ENCODE measurements at places on chromosomes 1 and 21. TPM values are rescaled to one million over a fixed set of nuclear protein-coding genes. Genes with fewer than 3 reads are reported as not detected.

GRCh38 chr21:24693779-24694178, 913.5 kb downstream of the MRPL39 start:
- no peaks in the 10 kb centered on the region for H3K4me1 ChIP-seq
- H3K27ac ChIP-seq, result no peak overlapping the region
- no peak overlapping the region for H3K4me3 ChIP-seq
- H3K36me3 ChIP-seq, result no peaks in the 10 kb centered on the region
- no peaks in the 10 kb centered on the region for H3K27me3 ChIP-seq
- DNase-seq, result no peak

DNA sequence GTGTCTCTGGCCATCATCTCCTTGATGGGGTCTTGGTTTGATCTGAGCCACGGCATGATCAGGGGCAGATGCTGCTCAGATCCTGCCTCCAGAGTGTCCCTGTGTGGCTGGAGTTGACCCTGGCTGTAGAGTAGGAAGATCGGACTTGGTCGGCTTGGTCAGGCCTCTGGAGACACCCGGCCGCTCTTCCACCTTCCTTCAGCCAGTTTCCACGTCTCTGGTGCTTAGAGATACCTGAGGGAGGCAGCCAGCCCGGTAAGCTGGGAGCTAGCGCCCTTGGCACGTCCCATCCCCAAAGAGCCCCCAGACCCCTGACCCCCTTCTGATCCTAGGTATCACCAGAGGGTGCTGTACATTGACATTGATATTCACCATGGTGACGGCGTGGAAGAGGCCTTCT, 8.8 kb downstream of the MARCKSL1 start:
- H3K4me1 ChIP-seq, result no peaks in the 10 kb centered on the region
- H3K27ac ChIP-seq, result no peak overlapping the region
- no peaks in the 10 kb centered on the region for H3K27me3 ChIP-seq
- peaks cover 59% of the 10 kb centered on the region for H3K36me3 ChIP-seq

DNA sequence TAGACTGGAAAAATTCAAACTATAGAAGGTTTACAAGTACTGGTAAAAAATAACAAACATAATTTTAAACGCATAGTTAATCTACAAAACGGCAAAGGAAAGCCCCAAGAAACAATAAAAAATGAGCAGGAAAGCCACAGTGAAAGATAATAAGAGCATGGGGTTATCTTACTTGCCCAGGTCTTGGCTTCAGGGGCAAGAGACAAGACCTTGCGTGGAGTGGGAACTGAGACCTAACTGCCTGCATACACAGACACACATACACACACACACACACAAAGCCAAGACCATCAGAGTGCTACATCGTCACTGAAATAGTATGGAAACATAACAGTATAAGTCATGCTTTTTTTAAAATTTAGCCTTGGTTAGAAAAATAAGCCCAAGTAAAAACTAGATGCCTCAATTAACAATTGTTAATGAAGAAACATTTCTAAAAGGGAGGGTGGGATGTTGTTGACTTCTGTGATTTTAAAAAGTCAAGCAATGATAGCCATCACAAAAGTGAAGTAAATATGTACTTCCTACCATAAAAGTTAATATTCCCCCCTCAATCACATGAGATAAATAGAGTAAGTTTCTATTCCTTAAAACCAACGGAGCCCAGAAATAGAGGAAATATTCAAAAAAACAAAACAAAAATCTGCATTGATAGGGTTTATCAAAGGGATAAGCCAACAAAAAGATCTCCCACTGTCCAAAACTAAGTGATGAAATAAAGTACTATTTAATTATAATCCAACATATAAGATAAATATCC, 29.4 kb upstream of the CRP start:
- H3K27me3 ChIP-seq, result no peaks in the 10 kb centered on the region
- H3K4me3 ChIP-seq, result no peak overlapping the region
- H3K36me3 ChIP-seq, result no peaks in the 10 kb centered on the region
- H3K27ac ChIP-seq, result no peak overlapping the region
- DNase-seq, result no peak

- H3K4me1 ChIP-seq, result peaks cover 17% of the 10 kb centered on the region
- no peaks in the 10 kb centered on the region for H3K27me3 ChIP-seq
- H3K36me3 ChIP-seq, result no peaks in the 10 kb centered on the region
- H3K4me3 ChIP-seq, result no peak overlapping the region
Observed at GRCh38 chr1:240352769-240353168, 259.2 kb downstream of the GREM2 start.

GRCh38 chr1:239448911-239449310, 62.5 kb downstream of the CHRM3 start:
- no peak overlapping the region for H3K27ac ChIP-seq
- DNase-seq, result no peak
- H3K27me3 ChIP-seq, result no peaks in the 10 kb centered on the region
- H3K4me3 ChIP-seq, result no peak overlapping the region
- H3K36me3 ChIP-seq, result no peaks in the 10 kb centered on the region
- H3K4me1 ChIP-seq, result no peaks in the 10 kb centered on the region

- H3K4me3 ChIP-seq, result no peak overlapping the region
- DNase-seq, result no peak
- no peak overlapping the region for H3K27ac ChIP-seq
- H3K27me3 ChIP-seq, result no peaks in the 10 kb centered on the region
- no peaks in the 10 kb centered on the region for H3K4me1 ChIP-seq
Observed at GRCh38 chr1:13492711-13493110, 21.1 kb downstream of the LRRC38 start.

DNA sequence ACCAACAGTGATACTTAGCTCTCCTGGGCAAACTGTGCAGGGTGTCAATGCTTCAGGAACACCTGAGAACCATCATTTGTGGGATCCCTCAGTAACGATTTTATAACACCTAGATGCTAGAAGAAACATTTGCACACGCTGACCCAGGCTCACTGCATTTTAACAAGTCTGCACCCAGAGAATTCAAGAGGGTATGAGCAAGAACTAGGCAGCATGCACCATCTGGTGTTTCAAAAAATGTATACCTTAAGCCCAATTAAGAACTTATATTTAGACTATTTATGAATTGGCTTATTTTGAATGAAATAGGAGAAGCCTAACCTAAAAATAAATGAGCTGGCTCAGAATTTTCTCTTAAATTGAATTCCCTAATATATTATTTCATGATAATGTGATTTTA, 400.5 kb downstream of the GPATCH2 start:
- no peak for DNase-seq
- no peak overlapping the region for H3K4me3 ChIP-seq
- no peaks in the 10 kb centered on the region for H3K36me3 ChIP-seq

GRCh38 chr1:158121604-158122254, 59.0 kb upstream of the CD1D start:
- H3K27me3 ChIP-seq, result peaks cover 36% of the 10 kb centered on the region
- H3K4me1 ChIP-seq, result no peaks in the 10 kb centered on the region

LCA5L gene
- 0.28 TPM for total RNA-seq
